ENCODE measurements at places on chromosomes 1 and 21. TPM values are rescaled to one million over a fixed set of nuclear protein-coding genes. Genes with fewer than 3 reads are reported as not detected.

The ZNF648 gene
- not detected for total RNA-seq

The SGIP1 gene
- total RNA-seq = not detected

The SIM2 gene
- total RNA-seq = not detected

The KRTAP10-9 gene
- not detected for total RNA-seq

The POLR3GL gene
- 12.9 TPM for total RNA-seq

The IGSF9 gene
- not detected for total RNA-seq

The RIPPLY3 gene
- not detected for total RNA-seq

The SMYD3 gene
- 20.5 TPM for total RNA-seq

The KLHL17 gene
- total RNA-seq = 16.1 TPM

The ETNK2 gene
- total RNA-seq = 17.0 TPM

The SH2D1B gene
- total RNA-seq = not detected

The KCNA2 gene
- 0.39 TPM for total RNA-seq

The VPS72 gene
- total RNA-seq = 12.1 TPM

The TNFSF4 gene
- 0.36 TPM for total RNA-seq

The FMO4 gene
- total RNA-seq = 1.0 TPM

The EMC1 gene
- total RNA-seq = 33.5 TPM

The FCMR gene
- 133 TPM for total RNA-seq
